Type B pancreatic cell (in vitro differentiated cells): ENCODE measurements at places on chromosomes 5 and 9. TPM values are rescaled to one million over a fixed set of nuclear protein-coding genes. Genes with fewer than 3 reads are reported as not detected.

CYLC2 gene
- not detected in 2 replicates for total RNA-seq

CDC25C gene
- 4.1 and 17.2 TPM in 2 replicates for total RNA-seq

NIPAL4 gene
- total RNA-seq = 0.46 and 0.59 TPM in 2 replicates

AK1 gene
- 35.2 and 59.8 TPM in 2 replicates for total RNA-seq

IL9 gene
- total RNA-seq = not detected in 2 replicates

NACC2 gene
- 9.3 and 15.1 TPM in 2 replicates for total RNA-seq

BSPRY gene
- 9.0 and 22.6 TPM in 2 replicates for total RNA-seq

GNA14 gene
- 1.4 TPM in 1 of 2 replicates, not detected in the other for total RNA-seq

WWC1 gene
- 80.1 and 183 TPM in 2 replicates for total RNA-seq

GRCh38 chr5:142872795-142873194 lies 102.6 kb downstream of the ARHGAP26 start:
- no peak for DNase-seq

GRCh38 chr9:138077126-138077525 lies 199.5 kb downstream of the CACNA1B start:
- DNase-seq = peak; percentile 37

DNA sequence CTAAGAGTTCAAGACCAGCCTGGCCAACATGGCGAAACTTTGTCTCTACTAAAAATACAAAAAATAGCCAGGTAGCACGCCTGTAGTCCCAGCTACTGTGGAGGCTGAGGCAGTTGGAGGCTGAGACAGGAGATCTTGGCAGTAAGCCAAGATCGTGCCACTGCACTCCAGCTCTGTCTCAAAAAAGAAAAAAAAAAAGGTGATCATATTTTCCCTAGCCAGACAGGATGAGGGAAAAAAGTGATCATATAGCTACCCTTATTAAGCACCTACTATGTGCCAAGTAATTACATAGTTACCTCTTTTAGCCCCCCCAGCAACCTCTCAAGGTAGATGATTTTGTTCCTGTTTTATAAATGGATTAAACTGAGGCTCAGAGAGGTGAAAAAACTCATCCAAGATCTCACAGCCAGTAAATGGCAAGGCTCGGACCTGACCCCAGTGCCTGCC lies 18.1 kb upstream of the RPL26L1 start:
- no peak for DNase-seq

DNA sequence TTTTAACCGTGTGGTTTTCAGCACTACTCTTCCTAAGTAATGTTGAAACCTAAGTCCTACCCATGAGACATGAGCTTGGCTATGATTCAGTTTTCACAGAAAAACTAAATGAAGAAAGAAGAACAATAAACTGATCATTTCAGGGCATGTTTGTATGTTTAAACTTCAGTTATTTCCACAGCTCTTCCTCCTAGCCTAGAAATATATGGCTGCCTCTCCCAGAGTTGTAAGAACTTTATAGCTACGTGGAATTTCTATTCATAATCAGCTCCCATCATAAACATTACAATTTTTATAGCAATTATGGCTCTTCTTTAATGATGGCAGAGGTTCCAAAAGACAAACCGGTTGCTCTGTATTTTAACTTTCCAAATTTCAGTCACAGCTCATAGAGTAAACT lies 314.7 kb upstream of the ADAMTSL1 start:
- DNase-seq = no peak

- DNase-seq = no peak
Observed at GRCh38 chr9:132027752-132028663, 51.7 kb downstream of the MED27 start.

GRCh38 chr5:20515606-20516005 lies 527.6 kb upstream of the CDH18 start:
- DNase-seq = no peak

DNA sequence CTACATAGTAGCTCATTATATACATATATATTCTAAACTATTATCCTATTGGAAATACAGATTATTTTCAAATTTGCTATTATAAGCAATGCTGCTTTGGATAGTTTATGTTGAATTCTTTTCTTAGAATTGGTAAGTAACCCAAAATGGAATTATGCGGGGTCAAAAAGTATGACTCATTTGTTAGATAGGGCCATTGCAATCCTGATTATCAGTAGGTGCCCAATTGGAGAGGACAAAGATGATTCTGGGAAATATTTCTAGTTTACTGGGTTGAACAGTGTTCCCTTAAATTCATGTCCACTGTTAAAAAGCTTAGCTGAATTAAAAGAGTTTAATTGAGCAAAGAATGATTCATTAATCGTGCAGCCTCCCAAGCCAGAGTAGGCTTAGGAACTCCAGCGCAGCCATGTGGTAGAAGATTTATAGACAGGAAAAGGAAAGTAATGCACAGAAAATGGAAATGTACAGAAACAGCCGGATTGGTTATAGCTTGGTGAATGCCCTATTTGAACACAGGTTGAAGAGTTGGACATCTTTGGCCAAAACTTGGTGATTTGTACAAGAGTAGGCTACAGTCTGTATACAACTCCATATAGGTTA lies 81.8 kb downstream of the GDNF start:
- no peak for DNase-seq

- no peak for DNase-seq
Observed at GRCh38 chr5:154583671-154584177, 105.7 kb upstream of the HAND1 start.

DNA sequence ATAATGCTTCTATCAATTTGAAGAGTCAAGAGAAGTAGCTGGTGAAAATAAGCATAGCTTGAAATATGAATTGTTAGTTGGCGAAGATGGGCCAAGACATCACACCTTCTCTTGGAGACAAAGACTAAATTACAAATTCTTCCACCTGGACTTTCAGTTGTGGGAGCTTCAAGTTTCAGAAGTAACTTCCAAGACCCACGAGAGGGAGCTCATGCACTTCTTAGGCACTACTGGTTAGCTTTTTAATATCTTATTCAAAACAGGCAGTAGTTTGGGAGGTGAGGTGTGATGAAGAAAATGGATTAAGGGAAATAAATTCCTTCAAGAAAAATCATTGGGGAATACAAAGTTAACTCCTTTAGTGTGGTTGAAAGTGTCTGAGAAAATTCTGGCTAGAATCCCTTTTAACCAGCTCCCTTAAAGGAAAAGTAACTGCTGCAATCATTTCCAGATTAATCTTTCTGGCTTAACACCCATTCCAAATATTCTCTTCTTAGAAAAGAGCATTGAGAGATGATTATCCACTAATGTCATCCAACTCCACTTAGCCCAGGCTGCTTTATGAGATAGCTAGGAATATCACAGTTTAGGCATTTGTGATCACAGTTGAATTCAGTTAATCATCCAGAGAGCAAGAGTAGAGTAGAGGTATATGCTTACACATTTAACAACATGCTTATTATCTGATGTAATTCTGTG lies 139.5 kb upstream of the DMRTA1 start:
- no peak for DNase-seq

GRCh38 chr9:132591751-132592314 lies 9.4 kb downstream of the BARHL1 start:
- DNase-seq = no peak

- no peak for DNase-seq
Observed at GRCh38 chr5:10400411-10400810, 41.3 kb upstream of the ROPN1L start.

- no peak for DNase-seq
Observed at GRCh38 chr9:14498824-14499223, 184.9 kb upstream of the NFIB start.
